ENCODE measurements at places on chromosomes 2 and 18. TPM values are rescaled to one million over a fixed set of nuclear protein-coding genes. Genes with fewer than 3 reads are reported as not detected.

- DNase-seq: no peak
Measured at GRCh38 chr2:24731040-24731439, 62.2 kb downstream of the PTRHD1 start.

GRCh38 chr2:72963423-72964145 lies 46.3 kb downstream of the EMX1 start:
- DNase-seq: no peak

- DNase-seq: no peak
Measured at GRCh38 chr2:99644419-99644787, 154.6 kb upstream of the REV1 start.

DNA sequence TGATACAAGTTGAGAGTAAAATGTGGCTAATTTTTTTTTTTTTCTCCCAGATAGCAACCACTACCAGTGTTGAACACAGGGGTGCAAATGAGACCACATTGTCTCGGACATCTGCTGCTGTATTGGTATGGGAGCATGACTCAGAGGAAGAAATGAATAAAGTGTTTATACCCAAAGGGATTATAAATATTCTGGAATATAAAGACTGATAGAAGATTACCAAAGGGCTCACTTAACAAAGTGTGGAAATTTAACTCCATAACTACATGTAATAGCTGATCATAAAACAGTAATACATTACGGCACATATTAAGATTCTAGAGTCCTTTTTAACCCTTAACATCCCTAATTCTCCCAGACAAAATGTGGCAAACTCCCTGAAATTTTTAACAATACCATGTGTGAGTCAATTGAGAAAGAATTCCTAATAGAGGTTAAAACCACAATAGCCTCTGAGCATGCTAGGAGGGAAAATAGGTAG lies 1023.0 kb upstream of the ACVR2A start:
- DNase-seq: no peak

- no peak for DNase-seq
Measured at GRCh38 chr2:119013671-119014070, 71.7 kb downstream of the MARCO start.

- DNase-seq: peak; percentile 2
Measured at GRCh38 chr2:230912724-230913123, 12.3 kb downstream of the GPR55 start.

GRCh38 chr2:10360850-10361588 lies 58.3 kb downstream of the HPCAL1 start:
- no peak for DNase-seq

DNA sequence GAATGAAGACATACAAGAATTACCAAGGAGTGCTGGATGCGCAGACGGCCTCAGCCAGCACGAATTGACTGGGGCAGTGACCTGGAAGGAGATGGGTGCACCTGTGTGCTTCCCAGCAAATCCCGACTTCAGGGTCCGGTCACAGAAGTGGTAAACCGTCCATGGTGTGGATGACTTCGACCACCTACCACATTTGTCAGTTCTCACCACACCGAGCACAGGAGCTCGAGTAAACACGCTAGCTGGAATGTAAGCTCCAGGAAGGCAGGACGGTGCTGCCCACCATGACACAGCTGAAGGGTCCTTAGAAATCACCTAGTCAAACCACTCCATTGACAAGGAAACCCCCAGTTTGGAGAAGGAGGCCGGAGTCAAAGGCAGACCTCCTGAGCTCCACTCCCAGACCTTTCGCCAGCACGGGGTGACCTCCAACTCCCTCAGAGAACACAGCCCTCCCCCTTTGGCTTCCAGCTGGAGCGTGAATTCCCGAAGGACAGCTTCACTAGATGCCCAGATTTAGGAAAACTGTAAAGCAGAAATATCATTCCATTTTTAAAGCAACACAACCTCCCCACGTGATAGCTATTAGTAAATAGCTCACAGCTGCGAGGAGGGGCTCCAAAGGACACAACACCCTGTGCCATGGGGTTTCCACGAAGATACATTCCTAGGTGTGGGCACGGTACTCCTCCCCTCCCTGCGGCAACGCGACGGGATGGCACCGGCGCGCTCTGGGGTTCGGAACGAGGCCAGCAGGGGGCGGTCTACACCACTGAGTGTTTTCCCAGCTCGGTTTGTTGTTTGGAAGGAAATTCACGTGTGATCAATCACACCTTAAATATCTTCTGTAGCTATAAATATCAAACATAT lies 34.1 kb upstream of the GNAL start:
- no peak for DNase-seq

DNA sequence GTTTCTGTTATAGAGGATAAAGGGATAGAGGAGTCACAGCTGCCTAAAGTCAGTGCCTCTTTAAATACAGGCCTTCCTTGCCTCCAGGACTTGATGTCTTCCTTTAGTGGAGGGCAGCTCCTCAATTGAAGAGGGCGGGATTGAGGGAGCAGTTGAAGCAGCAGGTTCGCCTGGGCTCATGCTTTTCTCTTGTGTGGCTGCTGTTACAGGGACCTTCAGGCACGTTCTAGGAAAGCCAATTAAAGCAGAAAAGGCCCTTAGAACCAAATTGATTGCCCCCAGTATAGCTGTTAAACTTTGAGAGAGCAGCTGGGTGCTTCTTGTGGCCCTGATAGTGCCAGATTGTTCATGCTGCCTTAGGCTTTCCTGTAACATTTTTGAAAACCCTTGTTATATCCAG lies 42.0 kb upstream of the LTBP1 start:
- no peak for DNase-seq

- no peak for DNase-seq
Measured at GRCh38 chr18:44789710-44790109, 109.0 kb downstream of the SETBP1 start.

DNA sequence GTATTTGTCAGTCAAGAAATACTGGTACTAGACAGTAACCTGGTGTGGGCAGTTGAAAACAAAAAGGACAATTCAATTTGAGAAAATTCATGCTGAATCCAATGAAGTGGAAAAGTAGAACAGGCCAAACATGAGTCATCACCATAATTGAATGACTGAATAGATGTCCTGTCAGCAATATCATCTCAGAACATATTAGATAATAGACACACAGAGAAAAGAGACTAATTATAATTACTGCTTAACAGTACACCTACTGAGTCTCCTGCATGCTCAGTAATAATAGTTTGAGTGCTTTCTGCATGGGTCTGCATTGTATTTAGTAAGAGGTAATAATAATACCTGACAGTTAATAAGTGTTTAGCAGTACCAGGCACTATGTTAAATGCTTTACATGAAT lies 138.6 kb upstream of the ZC3H15 start:
- no peak for DNase-seq

DNA sequence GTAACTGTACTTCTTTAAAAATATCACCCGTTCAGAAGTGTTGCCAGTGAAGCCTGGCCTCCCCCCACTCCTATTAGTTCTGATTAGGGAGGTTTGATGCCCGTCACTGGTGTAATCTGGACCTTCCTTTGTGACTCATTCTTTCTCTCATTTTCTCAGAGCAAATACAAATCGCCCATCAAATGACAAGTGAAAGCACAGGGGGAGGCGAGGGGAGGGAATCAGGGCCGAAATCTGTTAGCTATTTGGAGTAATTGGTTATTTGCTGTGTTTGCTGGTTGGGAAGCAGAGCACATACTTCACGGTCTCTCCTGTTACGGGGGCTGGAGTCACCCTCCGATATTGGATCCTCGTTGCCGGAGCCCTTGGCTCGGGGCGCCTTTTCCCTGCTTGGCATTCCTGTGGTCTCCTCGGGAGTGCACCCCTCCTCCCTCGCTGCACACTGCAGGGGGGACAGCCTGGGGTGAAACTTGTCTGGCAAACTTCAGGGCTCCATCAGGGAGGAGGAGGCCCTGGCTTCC lies 178.1 kb downstream of the DYSF start:
- DNase-seq: no peak

DNA sequence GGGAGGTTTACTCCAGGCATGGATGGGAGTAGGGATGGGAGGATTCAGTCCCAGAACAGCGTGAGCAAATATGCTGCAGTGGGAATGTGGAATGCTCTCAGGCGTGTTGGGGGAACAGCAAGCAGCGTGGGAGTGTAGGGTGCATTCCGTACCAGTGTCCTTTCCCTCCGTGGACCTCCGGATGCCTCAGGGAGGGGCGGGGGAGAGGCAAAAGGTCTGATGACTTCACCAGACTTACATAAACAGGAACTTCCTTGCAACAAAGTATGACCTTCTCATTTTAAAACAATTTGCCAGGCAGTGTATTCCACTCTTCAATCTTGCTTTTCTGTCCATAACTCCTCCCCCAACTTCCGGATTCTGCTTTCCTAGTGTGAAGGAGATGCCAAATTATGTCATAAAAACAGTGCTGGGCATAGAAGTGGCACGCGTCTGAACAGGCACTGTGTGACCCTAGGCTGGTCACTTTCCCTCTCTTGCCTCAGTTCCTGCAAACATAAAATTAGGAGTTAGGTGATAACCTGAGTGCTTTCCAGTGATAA lies 36.9 kb downstream of the RPL37A start:
- peak; percentile 82 for DNase-seq

DNA sequence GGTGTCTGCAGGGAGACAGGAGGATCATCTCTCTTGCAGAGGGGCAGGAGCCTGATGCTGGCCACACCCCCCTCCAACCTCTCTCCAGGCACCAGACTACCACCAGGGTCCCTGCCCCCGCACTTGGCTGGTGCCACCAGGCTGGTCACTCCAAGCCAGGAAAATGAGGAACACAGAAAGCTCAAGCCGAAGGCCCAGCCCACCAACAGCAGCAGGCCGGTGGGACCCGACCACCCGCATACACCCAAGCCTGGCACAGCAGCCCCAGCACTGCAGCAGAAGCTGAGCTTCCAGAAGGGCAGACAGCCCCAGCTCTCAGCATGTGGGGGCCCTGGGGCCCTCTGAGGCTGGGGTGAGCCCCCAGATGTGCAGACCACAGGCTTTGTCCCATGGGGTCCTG lies 52.7 kb downstream of the KIF1A start:
- DNase-seq: no peak

DNA sequence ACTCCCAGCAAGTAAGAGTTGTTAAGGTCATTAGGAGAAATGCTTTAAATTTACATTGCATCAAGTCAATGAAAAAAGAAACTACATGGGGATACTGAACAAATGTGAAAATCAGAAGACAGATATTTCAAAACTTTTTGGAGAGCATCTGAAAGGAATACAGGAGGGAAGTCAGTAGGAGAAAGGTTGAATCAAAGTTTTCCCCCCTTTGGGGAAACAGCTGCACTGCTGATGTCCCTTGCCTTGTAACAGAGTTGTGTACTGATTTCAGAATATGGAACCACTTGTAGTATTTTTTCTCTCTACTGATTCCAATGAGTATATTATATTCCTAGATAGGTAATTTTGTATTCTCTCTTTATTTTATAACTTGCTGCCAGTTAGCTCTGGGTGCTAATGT lies 592.5 kb upstream of the ZEB2 start:
- no peak for DNase-seq

- DNase-seq: no peak
Measured at GRCh38 chr18:58495207-58495606, 133.7 kb downstream of the ALPK2 start.

DNA sequence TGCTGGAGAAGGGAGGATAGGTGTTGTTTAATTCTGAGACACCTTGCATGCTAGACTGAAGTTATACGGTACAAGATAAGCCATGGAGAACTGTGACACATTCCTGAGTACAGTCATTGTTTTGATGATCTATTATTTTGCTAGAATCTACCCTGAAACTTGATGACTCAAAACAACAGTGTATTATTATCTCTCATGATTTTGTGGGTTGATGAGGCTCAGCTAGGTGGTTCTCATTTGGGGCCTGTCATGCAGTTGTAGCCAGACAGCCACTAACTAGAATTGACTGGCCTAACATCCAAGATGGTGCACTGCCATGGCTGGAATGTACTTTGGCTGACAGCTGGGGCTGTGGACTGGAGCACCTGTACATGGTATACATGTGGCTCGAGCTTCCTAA lies 5.4 kb upstream of the IL1R1 start:
- DNase-seq: no peak

- no peak for DNase-seq
Measured at GRCh38 chr18:40208958-40209357, 1746.1 kb upstream of the PIK3C3 start.

DNA sequence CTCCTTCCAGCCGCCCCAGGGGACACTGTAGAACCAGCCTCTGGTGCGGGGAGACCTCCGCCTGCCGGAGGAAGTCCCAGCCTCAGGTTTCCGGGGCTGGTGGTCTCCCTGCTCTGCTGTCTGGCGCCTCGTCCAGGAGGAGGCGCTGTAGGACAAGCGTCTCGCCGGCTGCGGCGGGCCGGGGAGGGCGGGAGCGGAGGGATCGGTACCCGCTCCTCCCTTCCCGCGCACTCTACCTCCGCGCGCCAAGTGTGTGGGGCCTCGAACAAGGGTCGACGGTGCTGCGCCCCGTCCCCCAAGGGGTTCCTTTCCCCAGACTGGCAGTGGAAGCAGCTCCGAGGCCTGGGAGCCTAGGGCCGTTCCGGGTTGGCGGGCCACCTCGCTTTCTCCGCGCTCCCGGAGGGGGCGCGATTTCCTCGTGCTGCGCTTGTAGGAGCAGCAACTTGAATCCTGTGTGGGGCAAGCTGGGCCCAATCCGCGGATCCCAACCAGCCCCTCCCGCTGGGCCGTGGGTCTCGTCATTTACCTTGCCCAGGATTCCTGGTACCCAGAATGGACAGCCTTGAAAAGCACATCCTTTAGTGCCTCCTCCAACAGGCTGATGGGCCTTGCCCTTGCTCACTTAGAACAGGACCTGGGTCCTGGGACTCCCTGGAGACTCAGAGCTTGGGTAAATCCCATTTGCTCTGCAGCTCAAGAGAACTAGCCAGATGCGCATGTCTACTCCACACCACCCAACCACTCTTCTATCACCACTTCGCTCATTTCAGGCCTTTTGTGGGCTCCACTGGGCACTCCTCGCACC lies 10.6 kb upstream of the HOXD4 start:
- DNase-seq: peak; percentile 87

GRCh38 chr18:52716973-52717372 lies 377.0 kb downstream of the DCC start:
- no peak for DNase-seq

The ANO7 gene
- 0.41 TPM for total RNA-seq

The HNMT gene
- 59.2 TPM for total RNA-seq

The PLCL1 gene
- total RNA-seq: 13.6 TPM

The MYL1 gene
- not detected for total RNA-seq

The SOWAHC gene
- 19.4 TPM for total RNA-seq

The CRACDL gene
- 1.5 TPM for total RNA-seq

The IDH1 gene
- 40.3 TPM for total RNA-seq

All from sigmoid colon (tissue), 7 donors.